ENCODE measurements at places on chromosomes 1 and 21. TPM values are rescaled to one million over a fixed set of nuclear protein-coding genes. Genes with fewer than 3 reads are reported as not detected.

The CAPN8 gene
- total RNA-seq = 1.6 TPM

The AKNAD1 gene
- 1.8 TPM for total RNA-seq

The FMO4 gene
- 13.8 TPM for total RNA-seq

The OLIG1 gene
- total RNA-seq = not detected

The USP1 gene
- total RNA-seq = 82.4 TPM

The MEX3A gene
- 7.2 TPM for total RNA-seq

The SPTA1 gene
- total RNA-seq = 3.9 TPM

The UFC1 gene
- 82.4 TPM for total RNA-seq

The FCGR2B gene
- 3.4 TPM for total RNA-seq

The ATP1A4 gene
- 8.3 TPM for total RNA-seq

The DNAJC28 gene
- 2.7 TPM for total RNA-seq

The ERI3 gene
- 34.3 TPM for total RNA-seq

The FHAD1 gene
- total RNA-seq = 2.0 TPM

The ADCY10 gene
- total RNA-seq = 0.37 TPM

The AVPR1B gene
- total RNA-seq = not detected

The RGS16 gene
- 7.9 TPM for total RNA-seq

The SIM2 gene
- 0.63 TPM for total RNA-seq

The SLC5A9 gene
- 0.16 TPM for total RNA-seq

The SYCP1 gene
- not detected for total RNA-seq

The FCRL5 gene
- 0.11 TPM for total RNA-seq

The CRYBG2 gene
- total RNA-seq = 1.5 TPM

The DSTYK gene
- total RNA-seq = 15.5 TPM

The PPIAL4G gene
- total RNA-seq = 0.05 TPM

The RUNX3 gene
- total RNA-seq = 0.37 TPM

The SLC6A9 gene
- total RNA-seq = 6.1 TPM

The GPR157 gene
- 53.5 TPM for total RNA-seq

The SPRR2G gene
- not detected for total RNA-seq

The RPAP2 gene
- total RNA-seq = 50.6 TPM

The AJAP1 gene
- total RNA-seq = 1.2 TPM

The GUCA2A gene
- not detected for total RNA-seq

The SH2D2A gene
- total RNA-seq = not detected

The ATPAF1 gene
- 33.3 TPM for total RNA-seq

The FAM110D gene
- 1.6 TPM for total RNA-seq

The GPR37L1 gene
- total RNA-seq = 0.05 TPM

The PGLYRP4 gene
- total RNA-seq = not detected

The BSND gene
- not detected for total RNA-seq

The TMEM63A gene
- 53.7 TPM for total RNA-seq

The PADI3 gene
- 6.9 TPM for total RNA-seq

The RIMKLA gene
- total RNA-seq = 0.69 TPM

The OR2T33 gene
- not detected for total RNA-seq

The S100A1 gene
- not detected for total RNA-seq

The C1orf87 gene
- total RNA-seq = not detected

The ZNHIT6 gene
- 30.3 TPM for total RNA-seq

The FAM177B gene
- 0.53 TPM for total RNA-seq

The KRTAP12-1 gene
- total RNA-seq = not detected

The PRAMEF10 gene
- total RNA-seq = not detected

The TSPEAR gene
- total RNA-seq = 0.21 TPM

The ATP5PO gene
- 106 TPM for total RNA-seq

The VASH2 gene
- total RNA-seq = 19.7 TPM

The KRTAP26-1 gene
- total RNA-seq = not detected

The KLHL20 gene
- 45.1 TPM for total RNA-seq

The HNRNPCL2 gene
- not detected for total RNA-seq

The HOOK1 gene
- 8.6 TPM for total RNA-seq

The SV2A gene
- total RNA-seq = 5.5 TPM

The CFHR5 gene
- total RNA-seq = not detected

The GBP6 gene
- 1.6 TPM for total RNA-seq

The ACTL8 gene
- total RNA-seq = not detected

The RHEX gene
- total RNA-seq = 12.5 TPM
